ENCODE measurements at places on chromosomes 12 and 14.

GRCh38 chr12:52876372-52876771, 27.6 kb upstream of the KRT78 start:
- no peak for DNase-seq

- DNase-seq: no peak
Observed at GRCh38 chr12:79366374-79366773, 324.4 kb downstream of the PAWR start.

GRCh38 chr12:118603610-118604361, 227.4 kb downstream of the SUDS3 start:
- DNase-seq: no peak

GRCh38 chr14:105299654-105300541, 903 bp downstream of the BRF1 start:
- no peak for DNase-seq
